ENCODE measurements at places on chromosomes 1 and 21.

DNA sequence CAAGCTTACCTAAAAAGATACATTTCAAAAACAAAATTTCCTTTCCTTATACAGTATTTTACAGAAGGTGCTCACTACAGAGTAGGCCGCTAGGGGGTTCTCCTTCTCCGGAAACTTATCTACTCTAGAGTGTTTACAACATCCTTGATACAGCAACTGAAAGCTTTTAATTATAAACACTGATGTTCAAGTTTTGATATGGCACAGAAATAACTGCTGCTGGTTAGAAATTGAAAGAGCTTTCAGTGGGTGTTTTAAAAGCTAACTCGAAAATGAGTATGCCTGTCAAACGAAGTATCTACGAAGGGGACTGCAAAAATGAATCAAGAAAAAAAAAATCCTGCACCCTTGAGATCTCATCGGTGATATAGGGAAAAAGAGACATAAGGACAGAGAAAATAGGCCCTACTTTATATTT, 1.0 kb downstream of the YOD1 start:
- DNase-seq = peak; percentile 46

DNA sequence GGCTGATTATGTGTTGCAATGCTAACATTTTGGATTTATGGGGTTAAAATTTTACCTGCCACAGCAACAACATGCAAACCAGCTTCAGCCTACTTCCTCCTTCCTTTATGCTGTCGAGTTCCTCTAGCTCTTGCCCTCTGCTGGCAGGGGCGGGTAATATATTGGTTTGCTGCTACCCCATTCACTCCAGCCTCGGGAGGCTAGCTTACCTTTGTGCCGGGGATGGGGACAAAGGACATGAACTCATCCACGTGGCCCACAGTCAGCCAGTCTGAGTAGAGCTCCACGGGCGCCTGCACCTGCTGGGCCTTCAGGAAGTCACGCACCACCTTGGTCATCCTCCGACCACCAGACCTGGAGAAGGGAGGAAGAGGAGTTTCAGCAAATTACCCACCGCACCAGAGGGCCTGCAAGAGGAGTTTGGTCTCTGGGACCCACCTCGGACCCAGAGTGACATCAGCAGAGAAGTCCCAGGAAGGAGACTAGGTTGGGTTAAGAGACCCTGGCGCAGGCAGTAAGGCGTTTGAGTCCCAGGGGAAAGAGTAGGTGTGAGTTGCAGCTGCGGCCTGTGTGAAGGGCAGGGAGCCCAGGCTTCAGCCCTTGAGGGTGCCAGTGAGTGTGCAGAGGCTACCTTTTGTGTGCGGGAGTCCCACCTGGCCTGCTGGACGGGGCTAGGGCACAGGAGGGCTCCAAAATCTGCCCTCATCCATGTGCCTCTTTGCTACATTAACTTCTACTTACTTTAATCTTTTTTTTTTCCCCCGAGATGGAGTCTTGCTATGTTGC, 21.8 kb upstream of the SDHB start:
- peak; percentile 17 for DNase-seq

DNA sequence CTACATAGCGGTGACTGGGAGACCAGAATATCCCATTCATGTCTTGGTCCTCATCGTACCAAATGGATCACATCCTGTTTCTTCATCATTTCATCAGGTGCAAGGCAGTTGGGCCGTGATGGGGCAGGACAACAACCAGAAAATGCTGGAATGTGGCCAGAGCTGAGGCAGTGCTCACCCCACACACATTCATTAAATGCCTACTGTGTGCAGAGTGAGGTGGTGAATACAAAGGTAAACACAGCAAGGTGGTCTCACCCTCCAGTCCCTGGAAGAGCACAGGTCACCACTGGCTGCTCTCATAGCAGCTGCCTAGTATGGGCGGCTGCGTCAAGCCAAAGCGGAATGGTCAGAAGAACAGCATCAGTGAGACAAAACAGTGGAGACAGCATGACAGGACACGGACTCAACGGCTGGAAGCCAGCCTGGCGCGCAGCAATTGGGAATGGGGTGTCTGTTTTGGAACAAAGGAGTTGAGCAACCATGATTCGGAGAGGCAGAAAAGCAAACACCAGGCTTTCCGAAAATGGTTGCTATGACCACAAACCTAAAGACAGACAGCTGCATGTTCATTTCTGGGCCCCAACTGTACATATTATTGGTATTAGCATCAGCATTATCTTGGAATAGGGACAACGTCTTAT, 5.6 kb upstream of the ADAMTSL4 start:
- no peak for DNase-seq

GRCh38 chr1:228925691-228926090, 190.4 kb downstream of the RHOU start:
- no peak for DNase-seq

- DNase-seq = no peak
Observed at GRCh38 chr1:245419461-245419978, 264.7 kb downstream of the KIF26B start.

- no peak for DNase-seq
Observed at GRCh38 chr1:27292106-27292505, 29.9 kb upstream of the TMEM222 start.

DNA sequence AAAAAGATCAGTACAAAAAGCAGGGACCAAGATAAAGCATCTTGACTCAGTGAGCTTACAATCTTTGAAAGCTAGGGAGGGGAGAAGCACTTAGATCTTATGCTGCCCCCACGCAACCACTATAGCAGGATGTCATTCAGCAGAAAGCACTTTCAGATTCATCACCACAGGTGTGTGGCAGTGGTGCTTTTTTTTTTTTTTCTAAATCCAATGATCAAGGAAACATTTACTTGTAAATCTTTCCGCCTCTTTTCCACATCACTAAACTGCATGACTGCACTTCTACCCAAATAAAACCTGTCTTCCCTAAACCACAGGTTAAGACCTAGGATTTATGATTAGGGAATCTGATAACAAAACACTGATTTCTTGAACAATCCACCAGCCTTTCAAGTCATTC, 154.8 kb downstream of the SLC45A1 start:
- DNase-seq = peak; percentile 57

DNA sequence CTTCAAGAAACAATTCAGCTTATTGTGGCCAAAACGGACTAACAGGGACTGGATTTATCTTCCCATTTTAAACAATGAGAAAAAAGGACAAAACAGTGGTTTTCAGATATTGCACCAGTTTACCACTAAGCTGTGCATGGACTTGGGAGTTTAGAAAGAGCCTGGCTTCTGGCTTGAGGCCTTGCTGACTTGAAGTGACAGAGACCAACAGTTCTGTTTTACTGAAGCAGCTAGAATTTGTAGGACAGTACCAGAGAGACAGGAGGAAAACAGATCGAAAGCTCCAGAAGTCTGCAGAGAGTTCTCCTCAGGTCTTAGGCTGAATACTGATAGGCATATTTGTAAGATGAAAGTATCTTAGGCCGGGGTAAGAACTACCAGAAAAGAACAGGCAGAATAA, 20.5 kb downstream of the FCRL4 start:
- no peak for DNase-seq

DNA sequence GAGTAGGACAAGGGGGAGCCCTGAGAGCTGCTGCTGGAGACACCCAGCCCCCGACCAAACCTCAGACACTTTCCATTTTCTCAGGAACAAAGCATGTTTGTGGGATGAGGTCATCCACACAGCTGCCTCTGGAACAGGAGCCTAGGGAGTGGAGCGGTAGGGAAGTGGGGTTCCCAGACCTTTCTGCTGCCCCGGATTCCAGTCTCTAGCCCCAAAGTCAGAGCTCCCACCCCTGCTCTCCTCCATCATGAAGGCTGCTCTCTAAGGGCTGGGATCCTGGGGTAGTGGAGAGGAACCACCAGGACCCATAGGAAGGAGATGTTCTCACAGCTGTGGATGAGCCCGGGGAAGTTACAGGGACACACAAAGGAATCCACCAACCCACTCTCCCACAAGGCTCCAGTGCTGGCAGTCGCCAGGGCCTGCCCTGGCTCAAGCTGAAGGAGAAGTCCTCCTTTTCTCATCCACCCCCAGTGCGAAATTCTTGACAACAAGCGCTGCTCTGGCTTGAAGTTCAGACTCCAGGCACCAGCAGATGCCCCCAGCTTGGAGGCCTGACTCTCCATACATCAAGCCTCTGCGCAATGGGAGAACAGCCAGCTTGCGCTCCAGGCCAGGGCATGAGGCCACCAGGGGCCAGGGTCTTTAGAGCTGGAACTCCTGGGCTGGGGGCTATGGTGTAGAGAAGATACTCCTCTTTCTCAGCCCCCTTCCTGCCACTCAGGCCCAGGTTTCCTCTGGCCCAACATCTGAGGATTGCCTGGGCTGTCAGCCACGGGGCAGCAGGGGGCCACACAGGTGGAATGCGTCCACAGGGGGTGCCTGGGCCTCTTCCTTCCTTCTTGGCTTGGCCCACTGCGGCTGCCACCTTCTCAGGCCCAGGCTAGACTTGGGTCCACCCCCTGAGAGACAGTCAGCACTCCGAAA, 4.5 kb downstream of the FHL3 start:
- DNase-seq = no peak

DNA sequence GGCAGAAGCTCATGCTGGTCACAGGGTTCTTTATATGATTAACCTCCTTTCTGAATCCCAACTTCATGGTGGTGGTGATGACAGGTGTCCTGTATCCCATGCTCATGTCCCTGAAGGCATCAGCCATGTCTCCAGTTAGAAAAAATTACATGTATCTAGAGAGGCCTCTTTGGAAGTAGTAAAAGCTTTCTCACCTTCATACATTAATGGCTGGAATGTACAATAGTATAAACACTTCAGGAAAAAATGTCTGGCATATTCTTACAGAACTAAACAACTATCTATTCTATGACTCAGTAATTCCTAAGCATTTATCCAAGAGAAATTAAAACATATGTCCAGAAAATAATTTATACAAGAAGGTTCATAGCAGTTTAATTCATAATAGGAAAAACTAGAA, 34.0 kb downstream of the ADAM30 start:
- DNase-seq = no peak

GRCh38 chr1:155809088-155809487, 47.9 kb downstream of the GON4L start:
- DNase-seq = no peak

GRCh38 chr21:33264561-33264960, 1.6 kb upstream of the IL10RB start:
- no peak for DNase-seq

GRCh38 chr1:1185101-1185765, 11.6 kb downstream of the TTLL10 start:
- DNase-seq = no peak

GRCh38 chr21:19908390-19908789, 1089.8 kb upstream of the NCAM2 start:
- DNase-seq = no peak

DNA sequence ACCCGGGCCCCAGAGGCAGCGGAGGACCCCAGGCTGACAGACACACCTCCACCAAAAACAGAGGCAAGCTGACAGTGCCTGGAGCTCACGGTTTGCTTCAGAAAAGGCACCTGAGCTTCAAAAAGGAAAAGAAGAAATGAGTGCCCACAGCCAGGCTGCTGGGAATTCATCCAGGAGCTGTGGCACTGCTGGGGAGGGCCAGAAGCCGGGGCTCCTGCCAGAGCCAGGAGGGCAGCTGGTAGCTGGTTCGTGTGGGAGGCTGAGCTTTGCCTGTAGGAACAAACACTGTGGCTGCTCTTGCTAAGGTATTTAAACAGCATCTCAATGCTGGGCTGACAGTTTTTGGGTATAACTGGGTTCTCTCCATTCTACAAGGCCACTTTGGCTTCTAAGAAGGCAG, 19.5 kb downstream of the KCNJ6 start:
- DNase-seq = no peak

GRCh38 chr1:153355445-153356071, 2.1 kb upstream of the S100A9 start:
- peak; percentile 55 for DNase-seq

GRCh38 chr1:55696891-55697290, 481.7 kb upstream of the USP24 start:
- DNase-seq = no peak

DNA sequence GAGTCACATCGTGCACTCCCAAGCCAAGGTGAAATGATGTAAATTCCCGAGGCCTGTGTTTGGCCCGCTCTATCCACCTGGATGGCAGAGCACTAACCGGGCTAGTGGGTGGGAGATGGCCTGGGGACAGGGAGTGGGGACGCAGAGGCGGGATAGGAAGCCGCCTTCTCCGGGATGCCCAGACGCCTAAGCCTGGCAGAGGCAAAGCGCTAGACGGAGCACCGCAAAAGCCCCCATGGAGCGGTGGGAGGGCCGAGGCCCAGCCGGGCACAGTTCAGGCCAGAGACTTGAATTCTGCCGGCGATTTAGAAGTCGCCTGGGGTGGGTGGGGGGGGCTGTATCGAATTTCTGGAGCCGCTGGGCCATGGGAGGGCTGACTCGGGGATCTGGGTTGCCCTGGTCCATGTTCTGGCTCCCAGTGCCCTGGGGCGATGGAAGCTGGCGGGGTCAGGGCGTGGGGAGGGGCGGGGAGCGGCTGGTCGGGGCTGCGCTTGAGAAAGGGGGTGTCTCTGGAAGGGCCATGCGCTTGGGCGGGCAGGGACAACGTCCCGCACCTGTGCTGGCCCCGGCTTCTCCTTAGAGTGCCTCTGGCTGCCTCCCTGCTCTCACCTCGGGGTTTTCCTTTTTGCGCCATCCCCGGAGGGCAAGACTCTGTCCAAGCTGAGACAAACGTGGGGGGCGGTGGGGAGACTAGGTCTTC, 28.0 kb downstream of the KIAA2013 start:
- DNase-seq = no peak

- no peak for DNase-seq
Observed at GRCh38 chr1:17610713-17611112, 71.2 kb downstream of the ARHGEF10L start.

DNA sequence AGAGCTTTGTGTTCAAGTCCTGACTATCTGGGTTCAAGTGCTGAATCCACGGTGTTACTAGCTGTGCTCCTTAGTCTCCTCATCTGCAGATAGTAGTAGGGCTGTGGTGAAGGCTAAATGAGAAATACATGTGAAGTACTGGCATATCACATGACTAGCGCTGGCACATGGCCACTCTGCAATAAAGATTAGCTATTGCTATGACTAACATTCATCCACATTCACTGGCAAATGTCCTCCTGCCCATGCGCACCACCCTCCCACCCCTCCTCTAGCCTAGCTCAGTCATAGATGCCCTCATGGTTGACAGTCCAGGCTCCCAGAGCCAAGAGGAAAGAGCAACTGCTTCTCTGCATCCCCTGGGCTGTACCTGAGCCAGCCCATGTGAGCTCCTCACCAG, 8.5 kb upstream of the COL8A2 start:
- no peak for DNase-seq

DNA sequence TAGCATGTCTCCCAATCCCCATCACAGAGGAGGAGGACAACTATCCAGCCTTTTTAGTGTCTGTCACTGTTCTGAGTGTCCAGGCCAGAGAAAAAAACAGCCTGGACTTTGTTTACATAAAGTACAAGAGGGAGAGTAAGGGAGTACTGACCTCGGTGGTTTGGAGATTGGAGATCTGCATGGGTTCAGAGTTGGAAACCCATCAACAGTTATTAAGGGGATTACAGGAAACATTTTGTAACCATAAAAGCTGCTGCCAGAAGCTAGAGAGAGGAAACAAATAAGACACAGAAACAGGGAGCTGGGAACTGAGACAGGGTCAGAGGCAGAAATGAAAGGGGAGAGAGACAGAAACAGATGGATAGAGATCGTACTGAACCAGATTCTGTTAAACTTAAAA, 131.5 kb upstream of the CTTNBP2NL start:
- no peak for DNase-seq

Measured in stimulated activated CD4-positive, alpha-beta T cell treated with anti-CD3 and anti-CD28 coated beads, Interleukin-1b, Interleukin-23, amount 100 ng/mL, for 48 hours (primary cell).